Activated CD4-positive, alpha-beta memory T cell treated with anti-CD3 and anti-CD28 coated beads for 36 hours (primary cell): ENCODE measurements at places on chromosomes 7 and 10.
A peak's percentile ranks its signal among the peaks of the same experiment; 100 is the strongest.

- DNase-seq: no peak
These were observed 10.7 kb downstream of the NODAL start for GRCh38 chr10:70430493-70431445.

GRCh38 chr7:149454006-149454405 lies 6.9 kb downstream of the ZNF777 start:
- DNase-seq: no peak

- DNase-seq: no peak
These were observed 23.4 kb upstream of the VAX1 start for GRCh38 chr10:117161386-117162033.

GRCh38 chr7:44046321-44047061 lies 2.0 kb downstream of the DBNL start:
- DNase-seq: peak; percentile 73

DNA sequence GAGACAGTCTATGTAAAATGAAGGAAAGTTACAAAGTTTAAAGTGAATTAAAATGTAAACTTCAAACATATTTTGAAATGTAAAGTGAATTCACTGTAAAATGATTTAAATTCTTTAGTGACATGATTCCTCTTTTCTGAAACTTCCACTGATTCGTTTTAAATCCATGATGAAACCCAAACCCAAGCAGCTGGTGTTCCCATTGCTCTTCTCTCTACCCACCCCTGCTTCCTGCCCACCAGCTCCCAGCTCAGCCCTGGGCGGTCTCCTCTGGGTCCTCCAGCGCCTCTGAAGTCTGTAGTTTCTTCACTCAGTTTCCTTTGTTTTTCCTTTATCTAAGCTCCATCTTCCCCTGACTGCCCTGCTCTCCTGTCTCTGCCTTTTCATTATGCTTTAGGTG lies 175.9 kb downstream of the SNX10 start:
- no peak for DNase-seq
